ENCODE measurements at places on chromosomes 4 and X.

GRCh38 chr4:111650146-111650545 is 495.1 kb upstream of the FAM241A start:
- no peak for DNase-seq

- peak; percentile 79 for DNase-seq
Measured at GRCh38 chr4:92303621-92304027, at the start of gene GRID2. Gene GRID2 (plus strand): TSS chr4:92303966.

- DNase-seq: no peak
Measured at GRCh38 chr4:121176082-121176934, 12.2 kb upstream of the TNIP3 start.

DNA sequence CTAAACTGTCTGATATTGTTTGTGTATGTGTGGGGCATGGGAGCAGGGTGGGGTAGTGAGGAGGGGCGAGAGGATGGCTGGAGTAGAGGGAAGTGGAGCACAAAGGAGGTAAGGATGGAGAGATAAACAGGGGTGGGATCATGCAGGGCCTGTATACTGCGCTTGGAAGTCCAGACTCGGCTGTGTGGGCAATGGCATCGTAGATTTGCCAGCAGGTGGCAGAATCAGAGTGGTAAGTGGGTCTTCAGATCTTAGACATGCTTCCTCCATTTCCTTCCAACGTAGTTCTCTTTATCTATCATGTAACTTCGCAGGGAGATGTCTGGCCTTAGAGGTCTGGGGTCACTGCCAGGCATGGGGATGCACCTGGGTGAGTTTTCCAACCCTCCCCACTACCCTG is 155.5 kb downstream of the PDGFRA start:
- DNase-seq: peak; percentile 72

- DNase-seq: no peak
Measured at GRCh38 chr4:5030221-5030620, 11.0 kb upstream of the CYTL1 start.
